ENCODE measurements at places on chromosomes 7 and 10.
A peak's percentile ranks its signal among the peaks of the same experiment; 100 is the strongest.

DNA sequence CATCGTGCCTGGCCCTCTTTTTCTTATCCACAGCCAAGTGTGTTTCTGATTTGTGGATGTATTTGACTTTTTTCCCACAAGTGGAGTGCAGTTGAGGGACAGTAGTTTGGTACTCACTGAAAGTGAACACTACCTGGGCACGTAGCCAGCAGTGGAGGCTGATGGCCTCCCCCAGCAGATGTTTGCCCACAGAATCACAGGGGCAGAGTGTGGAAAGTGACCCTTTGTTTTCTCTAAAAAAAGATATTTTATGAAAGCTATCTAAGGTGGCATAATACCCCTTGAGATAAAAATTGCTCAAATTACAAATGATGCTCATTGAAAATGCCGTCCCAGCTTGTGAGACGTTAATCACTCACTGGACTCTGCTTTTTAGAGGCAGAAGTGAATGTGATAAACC is 29.1 kb downstream of the WDR37 start:
- DNase-seq = no peak

DNA sequence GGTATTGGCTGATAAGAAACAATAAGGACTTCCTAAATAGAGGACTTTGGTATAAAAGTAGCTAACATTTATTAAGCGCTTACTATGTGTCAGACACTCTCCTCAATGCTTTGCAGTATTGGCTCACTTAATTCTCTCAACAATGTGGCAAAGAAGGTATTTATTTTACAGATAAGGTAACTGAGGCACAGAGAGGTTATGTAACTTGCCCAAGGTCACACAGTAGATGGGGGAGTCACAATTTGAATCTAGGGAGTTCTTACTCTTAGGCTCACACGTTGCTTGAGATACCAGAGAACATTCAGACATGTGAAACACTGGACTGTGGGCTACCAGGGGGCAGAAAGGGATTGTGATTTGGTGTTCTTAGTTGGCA is 60.8 kb upstream of the GPR158 start:
- no peak for DNase-seq

DNA sequence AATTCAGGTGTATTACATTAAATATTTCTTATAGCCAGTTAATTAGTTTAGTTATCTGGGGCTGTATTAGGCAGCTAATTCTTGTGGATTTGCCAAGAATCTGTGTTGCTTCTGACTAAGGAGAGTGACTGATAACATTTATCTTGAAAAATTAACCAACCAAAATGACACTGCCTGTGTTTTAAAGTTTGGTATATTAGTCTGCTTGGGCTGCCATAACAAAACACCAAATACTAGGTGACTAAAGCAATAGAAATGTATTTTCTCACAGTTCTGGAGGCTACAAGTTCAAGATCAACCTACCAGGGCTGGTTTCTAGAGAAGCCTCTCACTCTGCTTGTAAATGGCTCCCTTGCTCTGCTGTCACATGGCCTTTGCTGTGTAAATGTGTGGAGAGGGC is 12.9 kb downstream of the EXOC4 start:
- DNase-seq = no peak

DNA sequence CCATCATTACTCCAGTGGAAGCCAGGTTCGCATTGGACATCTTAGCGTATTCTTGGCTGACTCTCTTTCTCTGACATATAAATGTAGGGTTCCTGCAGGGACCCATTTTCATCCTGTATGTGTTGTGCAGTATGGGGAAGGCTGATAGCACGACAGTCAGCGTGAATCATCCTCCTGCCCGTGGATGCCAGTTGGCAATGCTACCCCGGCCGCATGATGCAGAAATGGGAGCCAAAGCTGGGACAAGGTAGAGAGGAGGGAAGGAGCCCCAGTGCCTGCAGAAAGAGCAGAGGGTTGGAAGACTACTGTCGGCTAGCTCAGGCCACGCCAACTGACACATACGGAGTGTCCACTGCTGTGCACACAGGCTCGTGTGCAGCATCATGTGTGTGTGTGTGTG is 251.6 kb downstream of the SKAP2 start:
- DNase-seq = no peak

DNA sequence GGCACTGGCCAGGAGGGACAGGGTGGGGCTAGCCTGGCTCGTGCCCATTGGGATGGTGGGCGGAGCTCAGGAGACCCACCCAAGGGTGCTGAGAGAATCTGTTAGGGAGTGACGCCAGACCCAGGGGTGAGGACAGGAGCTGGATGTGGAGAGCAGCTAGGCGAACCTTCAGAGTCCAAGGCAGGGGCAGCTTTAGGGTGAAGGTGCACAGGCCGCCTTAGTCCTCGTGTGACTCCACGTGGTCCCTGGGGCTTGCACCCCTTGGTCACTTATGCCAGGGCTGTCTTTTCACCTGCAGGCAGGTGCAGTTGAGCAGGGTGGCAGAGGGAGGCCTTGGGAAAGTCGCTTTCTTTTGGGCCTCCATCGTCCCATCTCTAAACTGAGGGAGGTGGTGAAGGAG is 4.3 kb downstream of the RAMP3 start:
- no peak for DNase-seq

GRCh38 chr10:22657566-22658225 is 56.7 kb downstream of the PIP4K2A start:
- DNase-seq = no peak

DNA sequence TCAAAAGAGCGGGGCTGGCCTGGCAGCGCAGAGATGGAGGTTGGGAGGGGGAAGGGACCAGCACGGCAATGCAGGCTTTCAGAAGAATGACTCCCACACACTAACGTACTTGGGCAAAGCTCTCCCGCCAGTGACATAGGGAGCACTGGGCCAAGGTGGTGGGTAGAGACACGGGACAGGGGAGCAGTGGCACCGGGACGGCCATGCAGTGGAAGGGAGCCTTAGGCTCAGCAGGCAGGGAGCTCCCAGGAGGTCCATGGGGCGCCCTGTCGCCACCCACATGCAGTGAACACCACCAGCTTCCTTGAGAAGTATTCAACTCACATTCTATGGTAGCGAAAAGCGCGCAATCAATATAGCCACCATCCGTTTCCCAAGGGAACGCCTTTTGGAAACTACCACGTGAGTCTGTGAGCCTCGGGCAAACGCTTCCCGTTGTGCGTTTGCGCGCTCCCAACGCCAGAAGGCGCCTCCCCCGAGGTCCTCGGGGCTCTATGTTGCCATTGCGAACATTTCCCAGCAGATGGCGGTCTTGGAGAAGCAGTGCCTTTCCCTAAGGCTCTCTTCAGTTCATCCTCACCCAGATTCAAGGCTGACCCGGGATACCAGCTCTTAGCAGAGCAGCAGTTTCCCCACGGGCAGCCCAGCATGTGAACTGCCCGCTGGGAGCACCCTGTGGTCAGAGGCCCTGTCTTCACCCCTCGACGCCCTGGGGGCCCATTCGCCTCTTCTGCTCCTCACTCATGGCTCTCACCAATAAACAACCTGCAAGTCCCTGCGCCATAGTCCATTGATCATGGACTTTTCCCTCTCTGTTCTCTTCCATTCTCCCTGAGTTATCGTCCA is 16.4 kb upstream of the OPALIN start:
- DNase-seq = peak; percentile 83

DNA sequence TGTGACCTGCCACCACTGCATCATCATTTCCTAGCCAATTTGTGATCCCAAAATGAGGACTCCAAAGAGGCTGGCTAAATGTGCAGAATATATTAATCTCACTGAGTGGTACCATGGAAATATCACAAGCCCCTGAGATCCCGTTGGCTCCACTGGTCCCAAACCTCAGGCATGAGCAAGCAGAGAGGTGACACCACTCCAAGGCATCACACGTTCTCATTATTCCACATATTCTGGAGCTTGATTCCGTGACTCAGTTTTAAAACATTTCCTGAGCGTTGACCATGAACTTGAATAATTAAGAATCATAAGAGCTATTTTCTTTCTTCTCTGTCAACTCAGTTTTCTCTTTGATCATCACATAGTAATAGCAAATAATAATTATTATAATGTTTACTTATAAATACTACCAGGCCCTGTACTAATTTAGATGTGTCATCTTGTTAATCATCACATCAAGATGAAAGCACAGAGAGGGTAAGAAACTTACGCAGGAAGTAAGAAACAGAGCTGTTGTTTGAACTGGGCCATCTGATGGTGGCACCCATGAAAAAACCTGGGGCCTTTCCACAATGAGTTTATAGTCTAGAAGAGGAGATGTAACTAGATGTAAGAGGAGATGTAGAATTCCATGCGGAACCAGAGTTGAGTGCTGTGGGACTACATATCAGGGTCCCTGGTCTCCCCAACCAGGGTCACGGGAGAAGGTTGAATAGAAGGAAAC is 3.5 kb downstream of the APBB1IP start:
- DNase-seq = no peak

- no peak for DNase-seq
Measured at GRCh38 chr10:112362833-112363232, 11.1 kb upstream of the ACSL5 start.

DNA sequence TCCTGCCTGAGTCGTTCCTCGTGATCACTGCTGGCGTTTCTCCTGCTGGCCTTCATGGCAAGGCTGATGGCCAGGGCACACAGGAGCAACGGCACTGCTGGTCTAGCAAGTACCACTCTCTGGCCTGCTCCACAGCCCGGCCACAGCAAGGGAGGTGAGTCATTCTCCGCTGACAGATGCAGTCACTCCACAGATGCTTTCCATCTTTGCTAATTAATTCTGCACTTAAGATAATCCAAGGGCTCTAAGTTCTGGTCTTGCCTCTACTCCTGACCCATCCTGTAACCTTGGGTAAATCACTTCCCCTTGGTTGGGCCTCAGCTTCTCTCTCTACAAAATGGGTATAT is 244.4 kb downstream of the RPS24 start:
- peak; percentile 51 for DNase-seq

DNA sequence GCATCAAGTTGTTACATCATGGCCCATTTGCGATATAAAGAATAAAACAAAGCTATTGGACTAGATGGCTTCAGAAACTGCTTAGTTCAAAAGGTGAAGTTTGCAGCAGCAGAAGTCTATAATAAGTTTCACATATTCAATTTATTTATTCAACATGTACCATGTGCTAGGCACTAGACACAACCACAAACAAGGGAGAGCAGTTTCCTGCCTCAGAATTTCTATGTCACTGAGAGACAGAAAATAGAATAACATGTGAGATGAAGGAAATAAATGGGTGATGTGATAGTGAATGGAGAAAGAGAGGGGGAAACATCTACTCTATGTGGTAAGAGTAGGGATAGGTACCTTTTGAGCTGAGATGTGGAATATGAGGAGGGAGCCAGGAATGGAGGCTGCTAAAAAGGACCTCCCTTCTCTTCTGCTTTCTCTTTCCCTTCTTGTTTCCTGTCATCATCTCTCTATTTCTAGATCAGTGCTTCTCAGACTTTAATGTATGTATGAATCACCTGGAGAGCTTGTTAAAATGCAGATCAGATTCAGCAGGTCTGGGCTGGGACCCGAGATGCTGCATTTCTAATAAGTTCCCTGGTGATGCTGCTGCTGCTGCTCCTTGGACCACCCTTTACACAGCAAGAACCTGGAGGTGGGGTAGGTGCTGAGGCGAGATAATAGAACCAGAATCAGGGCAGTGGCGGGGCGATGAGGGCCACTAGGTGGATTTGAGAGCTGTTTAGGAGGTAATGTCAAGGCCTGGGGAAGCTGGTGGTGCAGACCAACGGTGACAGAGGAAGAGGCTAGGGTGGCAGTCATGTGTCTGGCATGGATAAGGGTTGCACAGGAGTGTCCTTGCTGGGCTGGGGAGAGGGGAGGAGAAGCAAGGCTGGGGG is 13.7 kb upstream of the INMT start:
- no peak for DNase-seq

GRCh38 chr7:80736371-80737125 is 98.1 kb downstream of the CD36 start:
- no peak for DNase-seq

DNA sequence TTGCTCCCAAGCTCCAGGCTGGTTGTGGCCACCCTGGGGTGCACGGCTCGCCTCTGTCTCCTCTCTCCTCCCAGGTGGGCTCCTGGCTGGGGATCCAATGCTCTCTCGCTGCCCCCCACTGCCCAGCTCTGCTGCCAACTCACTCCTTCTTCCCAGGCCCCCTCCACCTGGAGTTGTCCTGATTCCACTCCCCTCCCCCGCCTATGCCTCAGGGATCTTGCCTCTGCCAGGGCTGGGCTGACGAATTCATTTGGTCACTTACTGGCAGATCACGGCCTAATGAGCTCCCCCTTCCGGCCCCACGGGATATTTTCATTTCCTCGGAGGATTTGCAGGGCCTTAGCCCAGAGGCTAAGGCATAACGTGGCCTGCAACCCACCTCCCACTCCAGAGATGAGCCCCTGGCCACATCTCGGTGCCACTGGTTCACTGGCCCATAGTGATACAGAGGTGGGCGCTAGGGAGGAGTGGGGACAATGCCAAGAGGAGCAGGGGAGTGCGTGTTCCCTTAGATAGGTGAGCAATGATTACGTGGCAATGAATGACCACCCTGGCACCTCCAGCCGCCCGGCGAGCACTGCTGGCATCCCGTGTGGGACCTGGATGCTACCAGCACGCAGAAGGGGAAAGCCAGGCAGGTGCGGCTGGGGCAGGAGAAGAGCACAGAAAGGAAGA is 344.6 kb upstream of the SHH start:
- no peak for DNase-seq

DNA sequence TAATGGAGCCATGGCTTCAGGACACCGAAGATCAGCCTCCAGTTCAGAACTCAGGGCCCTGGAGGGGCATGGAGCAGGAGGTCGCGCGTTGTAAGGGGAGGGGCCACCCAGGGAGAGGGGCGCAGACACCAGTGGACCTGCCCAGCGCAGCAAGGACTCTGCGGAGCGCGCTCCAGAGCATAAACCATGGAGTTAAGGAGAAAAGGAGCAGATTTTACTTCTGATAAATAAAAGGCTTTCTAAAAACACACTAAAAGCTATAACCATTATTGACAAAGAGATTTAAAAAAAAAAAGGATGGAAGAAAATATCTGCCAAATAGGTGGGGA is 10.5 kb downstream of the CALY start:
- DNase-seq = no peak

GRCh38 chr7:51138123-51139085 is 178.2 kb downstream of the COBL start:
- no peak for DNase-seq

GRCh38 chr10:82319074-82319473 is 444.1 kb downstream of the NRG3 start:
- DNase-seq = no peak

DNA sequence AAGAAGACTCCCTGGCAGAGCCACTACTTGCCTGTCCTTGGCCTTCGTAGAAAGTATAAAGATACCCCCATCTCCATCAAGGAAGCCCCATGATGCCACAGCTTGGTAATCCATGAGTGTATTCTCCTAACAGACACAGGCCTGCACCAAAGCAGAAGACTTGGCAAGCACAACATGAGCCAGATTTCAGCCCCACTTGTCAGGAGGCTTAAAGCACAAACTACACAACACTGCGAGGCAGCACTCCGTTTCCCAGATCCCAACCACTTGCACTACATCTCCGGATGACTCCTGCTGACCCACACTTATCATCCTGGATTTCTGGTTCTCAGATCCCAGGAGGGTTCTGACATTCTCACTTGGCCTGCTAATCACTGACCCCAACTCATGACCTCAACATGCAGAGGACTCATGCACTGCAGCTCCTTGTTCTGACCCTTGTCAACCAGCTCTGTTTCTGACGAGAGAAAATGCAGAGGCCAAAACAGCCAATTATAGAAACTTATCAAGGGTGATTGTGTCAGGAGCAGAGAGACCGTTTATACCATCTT is 100.8 kb downstream of the RELN start:
- no peak for DNase-seq

- DNase-seq = no peak
Measured at GRCh38 chr10:14736600-14737081, 38.1 kb downstream of the FAM107B start.

All from prostate gland (tissue), 2 donors.